ENCODE measurements at places on chromosomes 7 and 10. TPM values are rescaled to one million over a fixed set of nuclear protein-coding genes. Genes with fewer than 3 reads are reported as not detected.
A peak's percentile ranks its signal among the peaks of the same experiment; 100 is the strongest.

DNA sequence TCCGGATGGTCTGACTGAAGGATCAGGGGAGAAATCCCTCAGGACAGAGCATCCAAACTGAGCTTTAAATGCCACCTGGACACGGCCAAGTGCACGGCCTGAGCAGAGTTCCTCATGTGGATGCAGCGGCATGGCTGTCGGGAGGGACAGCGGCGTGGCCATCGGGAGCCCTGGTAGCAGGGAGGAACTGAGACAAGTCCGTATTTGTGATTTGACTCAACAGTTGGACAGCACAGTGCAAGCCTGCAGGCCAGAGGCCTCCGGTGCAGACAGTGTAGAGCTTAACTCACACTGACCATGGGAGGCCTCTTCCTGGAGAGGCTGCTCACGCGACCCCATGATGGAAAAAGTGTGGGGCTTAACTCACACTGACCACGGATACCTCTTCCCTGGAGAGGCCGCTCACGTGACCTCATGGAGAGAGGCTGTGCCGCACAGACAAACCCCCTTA lies 207.4 kb downstream of the DIP2C start:
- H3K27ac ChIP-seq = peak overlapping the region; percentile 86
- DNase-seq = no peak

- no peaks in the 10 kb centered on the region for H3K27me3 ChIP-seq
- no peak overlapping the region for H3K27ac ChIP-seq
- no peak for DNase-seq
- no peaks in the 10 kb centered on the region for H3K36me3 ChIP-seq
- H3K4me1 ChIP-seq = peaks cover 10% of the 10 kb centered on the region
Observed at GRCh38 chr7:82694022-82694421, 250.4 kb upstream of the CACNA2D1 start.

The MLXIPL gene
- 6.5 TPM for total RNA-seq

The MYH16 gene
- total RNA-seq = not detected

DNA sequence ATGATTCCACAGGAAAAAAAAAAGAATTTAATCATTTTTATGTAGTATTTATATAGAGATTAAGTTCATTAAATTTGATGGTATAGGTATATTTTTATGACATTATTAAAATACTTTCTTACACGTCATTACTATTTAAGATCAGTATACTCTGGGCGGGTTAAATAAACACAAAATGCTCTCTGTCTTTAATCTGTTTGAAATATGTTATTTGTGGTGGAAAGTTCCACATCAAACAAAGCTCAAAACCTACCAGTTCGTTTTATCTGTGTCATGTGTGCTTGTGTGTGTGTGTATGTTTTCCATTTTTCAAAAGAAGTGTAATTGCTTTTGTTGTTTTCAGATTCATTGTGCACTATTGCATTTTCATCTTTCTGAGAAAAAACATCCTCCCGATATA lies 488.5 kb downstream of the ANKRD7 start:
- H3K4me1 ChIP-seq = no peaks in the 10 kb centered on the region
- H3K36me3 ChIP-seq = no peaks in the 10 kb centered on the region
- no peak overlapping the region for H3K27ac ChIP-seq
- no peaks in the 10 kb centered on the region for H3K27me3 ChIP-seq
- no peak for DNase-seq
- no peak overlapping the region for H3K4me3 ChIP-seq

The RNLS gene
- total RNA-seq = 12.9 TPM

The GPR26 gene
- not detected for total RNA-seq

- H3K36me3 ChIP-seq = no peaks in the 10 kb centered on the region
- no peaks in the 10 kb centered on the region for H3K27me3 ChIP-seq
- no peaks in the 10 kb centered on the region for H3K4me1 ChIP-seq
- no peak for DNase-seq
- H3K4me3 ChIP-seq = no peak overlapping the region
Observed at GRCh38 chr7:38890597-38890996, 18.4 kb downstream of the VPS41 start.

- peaks cover 68% of the 10 kb centered on the region for H3K36me3 ChIP-seq
- no peak for DNase-seq
- H3K4me1 ChIP-seq = no peaks in the 10 kb centered on the region
- H3K27ac ChIP-seq = no peak overlapping the region
Observed at GRCh38 chr10:120897343-120897742, 46.2 kb downstream of the WDR11 start.

- H3K27me3 ChIP-seq = no peaks in the 10 kb centered on the region
- H3K27ac ChIP-seq = no peak overlapping the region
- DNase-seq = no peak
- peaks cover under 1% of the 10 kb centered on the region for H3K4me1 ChIP-seq
- H3K36me3 ChIP-seq = peaks cover 64% of the 10 kb centered on the region
Observed at GRCh38 chr10:103171278-103171677, 21.8 kb downstream of the NT5C2 start.

DNA sequence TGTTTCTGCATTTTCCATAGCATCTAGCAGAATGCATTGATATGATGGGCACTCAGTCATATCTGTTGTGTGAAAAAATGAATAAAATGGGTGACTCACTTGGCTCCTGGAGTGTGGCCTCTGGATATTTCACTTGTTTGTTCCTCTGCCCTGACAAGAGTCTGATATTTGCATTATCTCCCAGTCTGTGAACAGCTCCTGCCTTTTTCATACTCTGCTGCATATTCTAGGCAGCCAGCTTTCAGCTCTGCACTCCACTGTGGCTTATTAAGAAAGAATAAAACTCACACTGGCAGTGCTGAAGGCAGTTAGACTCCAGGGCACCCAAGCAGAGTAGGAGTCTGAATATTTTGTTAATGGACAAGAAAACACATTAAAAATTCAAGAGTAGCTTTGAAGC lies 623.9 kb downstream of the SORCS1 start:
- no peaks in the 10 kb centered on the region for H3K27me3 ChIP-seq
- H3K4me1 ChIP-seq = no peaks in the 10 kb centered on the region
- no peak overlapping the region for H3K4me3 ChIP-seq
- no peak overlapping the region for H3K27ac ChIP-seq
- no peak for DNase-seq
- H3K36me3 ChIP-seq = no peaks in the 10 kb centered on the region

The IL6 gene
- total RNA-seq = 51.4 TPM

The NOS3 gene
- 20.2 TPM for total RNA-seq

GRCh38 chr7:107939573-107940489 lies 48.8 kb downstream of the DLD start:
- DNase-seq = no peak
- H3K27ac ChIP-seq = peak overlapping the region; percentile 80
- peaks cover 64% of the 10 kb centered on the region for H3K36me3 ChIP-seq
- H3K4me1 ChIP-seq = peaks cover 73% of the 10 kb centered on the region

GRCh38 chr10:13272164-13272571 lies 27.7 kb downstream of the PHYH start:
- H3K27me3 ChIP-seq = no peaks in the 10 kb centered on the region
- H3K36me3 ChIP-seq = no peaks in the 10 kb centered on the region
- no peak overlapping the region for H3K27ac ChIP-seq
- DNase-seq = no peak

- H3K4me3 ChIP-seq = no peak overlapping the region
- no peaks in the 10 kb centered on the region for H3K4me1 ChIP-seq
Observed at GRCh38 chr10:105359708-105360107, 718.6 kb downstream of the SORCS3 start.

Data from esophagus muscularis mucosa (tissue), 4 donors.